ENCODE measurements at places on chromosomes 6 and 20.

DNA sequence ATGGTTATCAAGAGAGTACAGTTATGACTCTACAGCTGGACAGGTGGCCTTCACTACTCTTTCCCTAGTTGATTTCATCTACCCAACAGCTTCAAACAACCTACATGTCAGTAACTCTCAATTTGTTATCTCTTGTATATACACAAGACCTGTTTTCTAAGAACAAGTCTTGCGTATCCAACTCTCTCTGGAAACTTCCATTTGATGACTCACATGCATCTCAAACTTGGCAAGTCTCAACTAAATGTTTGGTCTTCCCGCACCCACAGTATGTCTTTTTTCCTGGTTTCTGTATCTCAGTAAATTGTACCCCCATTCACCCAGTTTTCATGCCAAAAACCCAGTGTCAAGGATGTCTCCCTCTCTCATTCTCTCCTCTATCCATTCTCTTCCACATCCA is 97.7 kb downstream of the BTBD9 start:
- no peak for DNase-seq

DNA sequence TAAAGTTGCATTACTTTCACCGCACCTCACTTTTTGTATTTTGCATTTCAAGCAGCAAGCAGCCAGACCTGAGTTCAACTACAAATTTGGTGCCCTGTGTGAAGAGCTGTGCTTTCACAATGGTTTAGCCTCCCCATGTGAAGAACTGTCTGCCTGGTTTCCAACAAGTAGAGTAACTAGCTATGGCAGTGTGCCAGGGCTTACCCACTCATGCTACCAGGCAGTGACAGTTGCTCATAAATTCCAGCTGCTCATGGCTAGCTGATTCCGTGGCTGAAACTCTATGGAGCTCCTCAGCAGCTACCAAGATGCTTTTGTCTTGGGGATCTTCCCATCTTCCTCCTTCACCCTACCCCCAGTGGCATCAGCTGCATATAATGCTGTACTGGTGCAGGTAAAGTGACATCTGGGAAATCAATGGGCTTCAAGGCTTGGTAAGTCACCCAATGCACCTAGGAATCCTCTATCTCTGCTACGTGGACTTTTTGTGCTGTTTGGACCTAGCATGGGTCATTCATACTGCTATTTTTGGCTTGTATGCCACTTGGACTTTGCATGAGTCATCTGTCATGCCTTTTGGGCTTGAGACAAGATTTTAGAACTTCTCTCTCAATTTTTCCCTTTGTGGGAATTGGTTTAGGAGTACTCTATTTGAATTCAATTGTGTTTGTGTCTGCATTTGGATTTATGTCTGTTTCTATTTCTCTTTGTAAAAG is 176.5 kb upstream of the GJE1 start:
- no peak for DNase-seq

DNA sequence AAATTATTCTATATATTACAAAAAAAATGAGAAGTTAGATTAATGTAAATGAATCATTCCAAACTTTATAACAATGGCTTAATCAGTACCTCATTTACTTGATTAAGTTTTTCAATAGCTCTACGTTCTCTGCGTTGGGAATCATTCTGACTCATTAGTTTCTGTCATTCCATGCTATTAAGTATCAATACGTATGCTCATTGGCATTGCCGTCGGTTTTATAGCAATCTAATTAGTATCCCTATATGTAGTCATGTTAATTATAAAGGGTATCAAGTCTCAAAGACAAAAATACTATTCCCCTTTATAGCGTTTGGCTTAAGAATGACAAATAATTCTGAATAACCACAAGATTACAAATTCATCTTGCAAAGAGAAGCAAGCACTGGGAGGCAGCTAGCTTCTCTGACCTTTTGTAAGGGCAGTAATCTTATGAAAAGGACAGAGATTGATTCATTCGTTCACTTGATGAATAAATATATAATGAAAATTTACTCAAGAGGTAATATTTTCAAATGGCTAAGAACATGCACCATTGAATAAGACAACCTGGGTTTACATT is 41.8 kb downstream of the OLIG3 start:
- no peak for DNase-seq

- no peak for DNase-seq
Observed at GRCh38 chr6:150280703-150281102, 88.1 kb upstream of the IYD start.

DNA sequence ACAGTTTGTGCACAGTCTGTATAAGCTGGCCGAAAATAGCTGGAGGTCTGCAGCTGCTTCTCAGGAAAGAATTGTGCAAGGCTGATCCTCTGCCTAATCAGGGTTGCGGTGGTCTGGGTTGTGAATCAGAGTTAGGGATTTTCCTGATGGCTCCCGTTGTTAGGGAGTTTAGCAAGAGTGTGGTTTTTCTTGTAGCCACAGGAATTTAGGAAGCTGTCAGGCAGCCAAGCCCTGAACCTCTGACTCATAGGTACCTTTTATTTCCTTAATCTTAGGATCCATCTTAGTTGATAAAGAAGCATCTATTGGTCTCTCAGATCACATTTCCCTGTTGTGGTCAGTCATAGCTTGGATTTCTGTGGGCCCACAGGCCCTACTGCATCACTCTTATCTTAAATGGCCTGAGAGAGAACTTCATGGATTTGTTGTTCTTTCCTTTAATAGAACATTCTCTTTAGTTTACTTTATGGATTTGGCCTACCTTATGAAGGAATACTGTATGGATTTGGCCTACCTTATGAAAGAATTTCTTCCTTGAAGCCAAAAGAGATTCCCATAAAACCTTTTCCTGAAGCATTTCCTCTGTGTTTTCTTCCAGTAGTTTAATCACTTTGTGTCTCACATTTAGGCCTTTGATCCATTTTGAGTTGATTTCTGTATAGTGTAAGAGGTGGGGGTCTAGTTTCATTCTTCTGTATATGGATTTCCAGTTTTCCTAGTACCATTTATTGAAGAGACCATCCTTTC is 10.3 kb downstream of the KIF25 start:
- DNase-seq, result no peak

DNA sequence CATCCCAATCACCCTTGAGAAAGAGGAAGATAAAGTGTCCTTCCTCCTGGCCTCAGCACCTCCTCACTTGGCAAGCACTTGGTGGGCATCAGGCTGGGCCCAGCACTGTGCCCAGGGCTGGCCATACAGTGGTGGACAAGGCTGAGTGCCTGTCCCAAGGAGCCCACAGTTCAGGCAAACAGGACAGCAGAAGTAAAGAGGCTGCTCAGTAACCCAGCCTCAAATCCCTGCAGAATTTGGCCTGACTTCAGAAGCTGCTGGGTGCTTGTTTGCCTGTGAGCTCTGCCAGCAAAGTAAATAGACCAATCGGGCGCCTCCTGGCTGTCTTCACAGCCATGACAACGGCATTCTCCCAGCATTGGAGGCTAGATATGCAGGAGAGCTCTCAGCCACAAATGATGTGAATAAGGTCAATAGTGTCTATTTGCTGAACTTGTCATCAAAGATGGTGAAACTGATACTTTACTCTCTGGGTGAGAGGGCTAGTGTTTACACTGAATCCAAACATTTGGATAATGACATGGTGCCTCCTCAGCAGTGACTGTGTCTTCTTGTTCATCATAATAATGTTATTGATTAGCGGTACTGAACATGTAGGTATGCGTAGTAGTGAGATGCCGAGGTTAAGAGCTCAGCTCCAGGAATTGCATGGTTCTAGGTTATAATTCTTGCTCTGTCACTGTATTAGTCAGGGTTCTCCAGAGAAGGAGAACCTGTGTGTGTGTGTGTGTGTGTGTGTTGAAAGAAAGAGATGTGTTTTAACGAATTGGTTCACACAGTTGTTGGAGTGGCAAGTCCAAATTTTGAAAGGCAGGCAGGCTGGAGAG is 36.9 kb upstream of the FANCE start:
- DNase-seq, result no peak

- DNase-seq, result no peak
Observed at GRCh38 chr20:17873410-17874270, 95.0 kb downstream of the SNX5 start.

DNA sequence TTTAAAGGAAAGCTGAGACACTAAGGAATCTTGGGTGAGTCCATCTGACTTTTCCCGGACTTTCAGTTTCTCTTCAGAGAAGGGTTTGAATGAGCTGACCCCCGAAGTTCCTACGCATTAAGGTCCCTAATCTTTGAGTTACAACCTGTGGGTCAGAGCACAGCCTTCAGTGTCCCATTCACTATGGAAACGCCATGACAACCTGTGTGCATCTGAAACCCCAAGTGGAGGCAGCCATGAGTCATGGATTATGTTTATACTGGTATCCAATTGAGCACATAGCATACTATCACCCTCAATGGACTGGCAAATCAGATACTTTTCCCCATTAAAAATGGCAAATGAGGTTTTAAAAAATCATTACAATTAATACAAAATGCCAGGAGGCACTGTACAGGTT is 11.4 kb downstream of the MYLK4 start:
- no peak for DNase-seq

GRCh38 chr6:111550195-111550594 is 55.5 kb downstream of the TRAF3IP2 start:
- no peak for DNase-seq

DNA sequence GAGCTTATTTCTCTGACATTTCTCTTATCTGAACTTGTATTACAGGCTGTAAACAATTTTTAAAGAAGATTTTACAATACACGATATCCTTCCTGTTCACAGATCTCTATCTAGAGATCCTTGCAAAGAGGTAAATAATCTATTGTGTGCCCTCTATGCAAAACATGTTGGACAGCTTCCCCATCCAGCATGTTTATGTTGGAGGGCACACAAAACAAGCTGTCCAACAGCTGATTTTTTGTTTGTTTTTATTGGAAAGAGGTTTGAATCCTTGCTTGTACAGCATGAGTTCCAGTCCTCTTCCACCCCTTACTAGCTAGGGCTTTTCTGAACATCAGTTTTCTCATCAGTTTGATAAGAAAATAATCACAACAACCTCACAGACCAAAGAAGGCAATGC is 62.3 kb upstream of the SYNDIG1 start:
- no peak for DNase-seq

DNA sequence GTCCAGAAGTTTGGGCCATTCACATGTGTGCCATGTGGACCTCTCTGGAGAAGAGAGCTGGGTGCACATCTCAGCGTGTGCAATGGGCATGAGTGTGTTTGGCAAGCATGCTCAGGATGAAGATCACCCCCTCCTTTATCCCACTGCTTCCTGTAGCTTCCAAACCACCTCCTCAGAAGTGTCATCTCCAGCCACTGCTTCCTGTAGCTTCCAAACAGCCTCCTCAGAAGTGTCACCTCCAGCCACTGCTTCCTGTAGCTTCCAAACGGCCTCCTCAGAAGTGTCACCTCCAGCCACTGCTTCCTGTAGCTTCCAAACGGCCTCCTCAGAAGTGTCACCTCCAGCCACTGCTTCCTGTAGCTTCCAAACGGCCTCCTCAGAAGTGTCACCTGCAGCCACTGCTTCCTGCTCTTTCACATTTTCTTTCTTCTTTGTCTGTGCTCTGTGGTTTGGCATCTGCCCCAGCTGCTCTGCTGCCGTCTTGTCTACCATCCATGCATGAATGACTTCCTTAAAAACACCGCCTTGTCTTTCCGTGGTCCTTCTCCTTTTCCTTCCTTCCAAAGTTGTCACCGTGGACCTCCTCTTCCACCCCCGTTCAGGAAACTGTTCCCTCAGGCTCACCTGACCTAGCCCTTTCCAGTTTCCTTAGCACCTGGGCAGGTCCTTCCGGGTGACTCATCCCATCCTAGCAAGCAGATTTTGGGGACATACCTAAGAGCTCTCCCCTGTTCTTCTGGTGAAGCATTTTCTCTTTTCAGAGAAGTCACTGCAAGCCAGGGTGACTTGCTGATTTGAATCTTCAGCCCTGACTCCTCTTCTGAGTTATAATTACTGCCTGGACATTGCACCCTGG is 43.5 kb upstream of the TIAM2 start:
- no peak for DNase-seq

- no peak for DNase-seq
Observed at GRCh38 chr20:22684072-22684762, 99.8 kb upstream of the FOXA2 start.

DNA sequence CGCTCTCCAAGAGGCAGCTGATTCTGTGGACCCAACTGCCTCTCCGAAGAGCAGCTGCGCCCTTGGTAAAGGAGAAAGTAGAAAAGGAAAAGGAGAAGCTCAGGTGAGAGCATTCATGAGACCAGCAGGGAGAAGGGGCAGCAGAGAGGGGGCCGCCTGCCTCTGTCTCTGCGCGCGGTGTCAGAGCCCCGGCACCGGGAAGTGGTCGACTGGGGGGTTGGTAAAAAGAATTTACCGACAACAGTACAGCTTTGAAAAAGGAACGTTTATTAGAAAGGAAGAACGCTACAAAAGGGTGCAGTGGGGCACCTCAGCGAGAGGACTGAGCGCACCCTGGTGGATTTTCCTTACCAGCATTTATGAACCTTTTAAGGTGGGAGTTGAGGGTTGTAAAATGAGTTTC is 61.9 kb downstream of the GPR6 start:
- peak; percentile 3 for DNase-seq

DNA sequence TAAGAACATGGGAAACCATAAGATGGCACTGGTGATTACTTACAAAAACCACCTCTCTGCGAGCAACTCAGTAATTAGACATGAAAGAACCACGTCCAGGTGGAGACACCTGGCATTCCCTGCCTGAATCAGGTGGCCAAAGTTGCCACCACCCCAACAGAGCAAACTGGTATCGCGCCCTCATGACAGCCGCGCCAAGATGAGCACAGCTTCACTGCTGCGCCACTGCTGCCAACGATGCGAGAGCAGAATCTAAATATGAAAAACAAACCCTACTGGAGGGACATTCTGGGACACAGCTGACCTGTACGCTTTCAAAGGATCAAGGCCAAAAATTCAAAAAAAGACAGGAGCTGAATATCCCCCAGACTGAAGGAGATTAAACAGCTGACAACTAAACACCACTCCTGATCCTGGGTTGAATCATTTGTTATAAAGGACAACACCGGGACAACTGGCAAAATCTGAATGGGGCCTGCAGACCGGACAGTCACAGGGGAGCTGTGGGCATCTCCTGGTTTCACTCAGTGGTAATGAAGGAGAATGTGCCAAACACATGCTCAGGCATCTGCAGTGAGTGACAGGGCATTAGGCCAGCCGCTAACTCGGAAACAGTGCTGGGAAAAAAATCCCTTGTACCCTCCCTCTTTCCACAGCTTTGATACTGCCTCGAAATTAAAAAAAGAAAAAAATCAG is 17.4 kb downstream of the CST7 start:
- no peak for DNase-seq
